ENCODE measurements at places on chromosomes 11 and 22. TPM values are rescaled to one million over a fixed set of nuclear protein-coding genes. Genes with fewer than 3 reads are reported as not detected.

INSC gene
- total RNA-seq = 0.36 TPM

DNA sequence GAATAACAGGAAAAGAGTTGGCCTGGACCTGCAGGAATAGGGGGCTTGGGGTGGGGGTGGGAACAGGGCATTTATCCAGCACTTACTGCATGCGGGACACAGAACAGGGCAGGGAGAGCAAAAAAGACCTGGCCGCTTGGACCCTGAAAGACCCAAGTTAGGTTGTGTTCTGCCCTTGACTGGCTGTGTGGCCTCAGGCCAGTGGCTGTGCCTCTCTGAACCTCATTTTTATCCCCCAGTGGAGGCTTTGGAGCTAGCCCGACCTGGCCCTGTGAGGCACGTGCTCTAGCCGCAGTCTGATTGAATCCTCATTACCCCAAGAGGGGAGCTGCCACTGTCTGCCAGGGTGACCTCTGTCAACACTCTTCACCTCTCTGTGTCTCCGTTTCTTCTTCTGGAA is 68.7 kb downstream of the MN1 start:
- DNase-seq = no peak

- no peak for DNase-seq
Measured at GRCh38 chr11:9266926-9267325, 1.8 kb upstream of the DENND5A start.

GRCh38 chr11:1310772-1311468 is 1.5 kb upstream of the TOLLIP start:
- no peak for DNase-seq

- no peak for DNase-seq
Measured at GRCh38 chr11:92607969-92608722, 361.3 kb upstream of the MTNR1B start.

- no peak for DNase-seq
Measured at GRCh38 chr11:6660712-6661111, 5.1 kb upstream of the DCHS1 start.

DNA sequence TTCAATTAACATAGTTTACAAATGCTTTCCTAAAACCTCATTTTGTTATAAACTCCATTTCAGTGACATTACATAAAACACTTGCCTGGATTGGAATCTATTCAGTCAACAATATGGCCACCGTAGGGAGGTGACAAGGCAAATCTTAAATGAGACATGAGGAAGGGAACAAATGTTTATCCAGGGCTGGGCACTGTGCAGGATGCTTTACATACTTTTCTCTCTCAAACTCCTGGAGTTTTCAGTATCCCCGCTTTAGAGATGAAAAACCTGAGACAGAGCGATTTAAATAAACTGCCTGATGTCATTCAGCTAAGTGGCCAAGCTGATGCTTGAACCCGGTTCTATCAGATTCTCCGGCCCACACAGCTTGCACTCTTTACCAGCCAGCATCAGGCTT is 259.9 kb downstream of the CADM1 start:
- no peak for DNase-seq

Measured in activated naive CD4-positive, alpha-beta T cell treated with anti-CD3 and anti-CD28 coated beads, Interleukin-2, amount 50 U/mL, for 72 hours (primary cell).